H1 (cell line): ENCODE measurements at places on chromosomes 7 and 10. TPM values are rescaled to one million over a fixed set of nuclear protein-coding genes. Genes with fewer than 3 reads are reported as not detected.

DNA sequence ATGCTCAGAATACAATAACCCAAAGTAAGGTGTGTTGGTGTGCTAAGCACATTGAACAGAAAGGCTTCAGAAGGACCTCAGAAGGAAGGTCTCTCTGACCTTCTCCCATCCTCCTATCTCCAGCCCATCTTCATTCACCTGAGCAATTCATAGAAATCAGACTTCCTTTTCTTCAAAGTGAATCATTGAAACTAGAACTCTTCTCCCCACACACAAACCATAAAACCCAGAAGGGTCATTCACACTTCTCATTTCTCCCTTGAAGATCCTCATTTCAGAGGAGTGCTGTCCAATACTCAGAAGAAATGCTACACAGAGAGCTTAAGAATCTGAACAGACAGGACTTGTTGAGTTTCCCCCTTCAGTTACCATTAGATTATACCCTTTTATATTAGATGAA is 89.5 kb downstream of the VWDE start:
- H3K27ac ChIP-seq = no peak overlapping the region
- no peaks in the 10 kb centered on the region for H3K36me3 ChIP-seq

IFIT1B gene
- not detected in 2 replicates for total RNA-seq

DNA sequence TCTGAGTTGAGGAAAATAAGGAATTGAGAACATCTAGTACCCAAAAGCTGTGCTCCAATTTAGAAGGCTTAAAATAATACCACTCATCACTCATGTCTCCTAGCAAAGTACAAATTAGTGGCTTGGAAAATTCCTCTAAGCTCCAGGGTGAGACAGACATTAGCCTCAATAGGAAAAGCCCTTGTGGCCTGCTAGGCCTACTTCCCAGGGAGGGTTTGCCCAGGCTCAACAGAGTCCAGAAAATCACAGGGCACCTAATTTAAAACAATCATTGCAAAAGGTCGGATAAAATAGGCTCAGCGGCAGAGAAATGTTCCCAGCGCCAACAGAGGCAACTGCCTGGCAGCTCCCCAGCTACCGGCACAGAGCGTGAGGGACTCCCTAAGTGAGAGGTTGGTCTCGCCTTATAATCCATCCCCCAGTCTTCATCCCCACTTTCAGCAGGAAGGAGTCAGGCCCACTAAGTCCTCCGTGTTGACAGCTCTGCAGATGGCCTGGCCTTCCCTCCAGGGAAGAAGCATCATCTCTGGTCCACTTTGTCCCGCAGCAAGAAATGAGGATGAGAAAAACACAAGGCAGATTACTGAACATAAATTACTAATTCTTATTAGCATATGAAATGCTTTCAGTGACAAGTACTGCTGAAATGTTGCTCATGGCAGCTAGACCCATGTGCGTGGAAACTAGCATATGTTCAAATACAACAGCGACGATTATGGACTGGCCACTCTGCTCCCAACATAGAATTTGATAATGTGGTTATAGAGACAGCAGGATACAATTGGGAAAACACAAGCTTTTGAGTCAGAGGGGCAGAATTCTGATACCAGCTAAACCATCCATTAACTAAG is 1177.7 kb upstream of the AUTS2 start:
- H3K4me3 ChIP-seq = no peak overlapping the region
- no peaks in the 10 kb centered on the region for H3K4me1 ChIP-seq
- no peaks in the 10 kb centered on the region for H3K36me3 ChIP-seq
- H3K27me3 ChIP-seq = no peaks in the 10 kb centered on the region
- DNase-seq = no peak

DNA sequence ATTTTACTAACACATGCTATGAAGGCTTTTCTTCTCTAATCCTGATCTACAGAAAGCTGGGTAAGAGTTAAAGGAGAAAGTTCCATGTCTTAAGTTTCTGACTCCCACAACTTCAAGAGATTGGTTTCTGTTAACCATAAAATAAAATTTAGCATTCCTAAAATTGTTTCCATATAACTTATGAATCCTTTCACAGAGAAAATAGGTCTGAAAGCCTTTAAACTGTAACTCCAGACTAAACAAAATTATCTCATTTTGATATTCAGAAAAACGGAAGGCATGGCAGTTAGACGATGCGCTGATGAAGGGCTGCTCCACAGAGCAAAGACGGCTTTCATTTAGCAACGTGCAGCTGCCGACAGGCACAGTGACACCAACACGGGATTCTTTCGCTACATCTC is 133.3 kb downstream of the SLC25A13 start:
- DNase-seq = no peak
- no peak overlapping the region for H3K27ac ChIP-seq
- H3K4me3 ChIP-seq = no peak overlapping the region
- no peaks in the 10 kb centered on the region for H3K4me1 ChIP-seq
- H3K27me3 ChIP-seq = no peaks in the 10 kb centered on the region

- no peaks in the 10 kb centered on the region for H3K4me1 ChIP-seq
- no peak overlapping the region for H3K4me3 ChIP-seq
- peaks cover 15% of the 10 kb centered on the region; the same call in 1 of the 2 replicates for H3K36me3 ChIP-seq
- DNase-seq = no peak
- no peak overlapping the region for H3K27ac ChIP-seq
Measured at GRCh38 chr7:39693812-39694211, 70.4 kb downstream of the RALA start.

CCM2 gene
- total RNA-seq = 31.3 and 31.6 TPM in 2 replicates

- no peaks in the 10 kb centered on the region for H3K36me3 ChIP-seq
- no peaks in the 10 kb centered on the region; the same call in 1 of the 2 replicates for H3K27me3 ChIP-seq
- no peak for DNase-seq
- H3K4me3 ChIP-seq = no peak overlapping the region
- no peaks in the 10 kb centered on the region for H3K4me1 ChIP-seq
Measured at GRCh38 chr7:157615101-157615817, 278.5 kb downstream of the DNAJB6 start.

DNA sequence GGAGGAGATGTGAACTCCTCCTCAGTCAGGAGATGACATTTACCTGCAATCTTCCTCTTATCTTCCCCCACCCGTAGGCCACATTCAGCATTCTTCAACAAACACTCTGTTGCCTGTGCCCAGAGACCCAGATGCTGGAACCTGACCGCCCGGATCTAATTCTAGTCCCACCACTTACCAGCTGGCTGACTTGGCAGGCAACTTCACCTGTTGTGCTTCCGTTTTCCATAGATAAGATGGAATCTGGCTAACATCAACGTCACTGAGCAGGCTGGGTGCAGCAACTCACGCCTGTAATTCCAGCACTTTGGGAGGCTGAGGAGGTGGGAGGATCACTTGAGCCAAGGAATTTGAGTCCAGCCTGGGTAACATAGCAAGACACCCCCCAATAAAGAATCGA is 21.3 kb upstream of the FXYD4 start:
- no peak overlapping the region for H3K4me3 ChIP-seq
- no peak overlapping the region for H3K27ac ChIP-seq
- DNase-seq = no peak
- no peaks in the 10 kb centered on the region for H3K36me3 ChIP-seq
- H3K4me1 ChIP-seq = peaks cover 4% of the 10 kb centered on the region
- no peaks in the 10 kb centered on the region for H3K27me3 ChIP-seq

DNA sequence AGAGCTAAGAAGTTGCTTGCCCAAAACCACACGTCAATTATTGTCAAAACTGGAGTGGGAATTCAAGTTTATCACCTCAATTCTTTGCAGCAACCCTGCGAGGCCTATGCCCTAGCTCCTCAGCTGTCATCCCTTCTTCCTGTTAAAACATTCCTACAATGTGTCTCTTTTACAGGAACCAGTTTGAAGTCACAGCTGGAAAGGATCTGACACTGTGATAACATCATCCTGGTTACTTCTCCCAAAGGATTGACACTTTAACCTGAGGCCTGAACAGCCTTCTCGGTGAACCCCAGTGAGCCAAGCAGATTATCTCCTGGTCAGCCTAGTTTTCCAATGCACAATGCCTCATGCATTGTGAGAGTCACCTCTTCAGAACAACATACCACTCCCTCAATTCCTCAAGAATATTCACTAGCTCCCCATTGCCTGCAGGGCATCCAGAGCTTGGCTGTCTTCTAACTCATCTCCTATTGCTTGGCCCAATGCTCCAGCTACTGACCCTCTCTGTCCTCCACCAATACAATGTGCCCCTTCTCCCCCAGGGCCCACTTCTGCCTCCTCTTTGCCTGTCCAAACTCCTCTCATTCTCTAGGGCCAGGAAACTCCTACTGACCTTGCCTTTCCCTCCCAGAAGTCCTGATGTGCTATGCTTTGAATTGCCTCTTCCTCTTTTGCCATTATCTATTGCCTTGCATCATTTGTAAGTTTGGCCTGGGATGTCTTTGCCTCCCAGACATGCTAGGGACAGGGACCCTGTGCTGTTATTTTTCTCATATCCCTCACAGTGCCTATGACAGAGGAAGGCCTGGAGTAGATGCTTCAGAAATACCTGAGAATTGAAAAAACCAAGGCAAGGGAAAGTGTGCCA is 10.4 kb upstream of the DLG5 start:
- DNase-seq = no peak
- no peaks in the 10 kb centered on the region for H3K36me3 ChIP-seq
- H3K27me3 ChIP-seq = no peaks in the 10 kb centered on the region

DNA sequence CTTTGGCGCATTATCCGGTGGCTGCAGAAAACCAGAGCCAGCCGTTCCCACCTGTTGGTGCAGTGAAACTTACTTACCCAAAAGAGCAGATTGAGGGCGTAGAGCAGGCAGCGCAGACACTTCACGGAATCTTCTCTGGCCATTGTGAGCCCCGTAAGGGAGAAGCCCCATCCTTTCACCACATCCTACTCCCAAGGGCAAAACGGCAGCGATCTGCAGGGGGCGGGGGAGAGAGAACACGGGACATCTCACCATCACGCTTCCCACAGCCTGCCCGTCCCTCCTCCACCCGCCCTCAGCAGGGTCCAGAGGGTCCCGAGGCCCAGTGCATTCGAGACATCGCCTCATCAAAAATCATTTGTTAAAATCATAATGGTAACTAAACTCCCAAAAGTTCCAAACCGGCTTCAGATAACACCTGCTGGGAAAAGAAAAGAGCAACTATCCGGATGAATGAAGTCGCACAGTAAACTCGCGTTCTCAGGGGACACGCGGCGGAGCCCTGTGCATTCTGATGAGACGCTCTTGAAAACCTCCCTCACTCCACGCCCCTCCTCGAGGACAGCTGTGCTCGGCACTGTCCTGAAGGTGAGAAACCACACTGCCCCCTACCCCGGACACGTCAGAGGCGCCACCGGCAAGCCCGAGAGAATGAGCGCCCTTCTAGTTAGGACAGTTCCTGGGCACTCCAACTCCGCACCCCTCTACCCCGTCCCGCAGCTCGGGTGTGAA is 1.2 kb downstream of the TSPAN12 start:
- H3K27me3 ChIP-seq = no peaks in the 10 kb centered on the region
- peak; percentile 79 for DNase-seq
- H3K27ac ChIP-seq = no peak overlapping the region
- no peaks in the 10 kb centered on the region for H3K36me3 ChIP-seq
- peaks cover 5% of the 10 kb centered on the region; the same call in 1 of the 2 replicates for H3K4me1 ChIP-seq

DNA sequence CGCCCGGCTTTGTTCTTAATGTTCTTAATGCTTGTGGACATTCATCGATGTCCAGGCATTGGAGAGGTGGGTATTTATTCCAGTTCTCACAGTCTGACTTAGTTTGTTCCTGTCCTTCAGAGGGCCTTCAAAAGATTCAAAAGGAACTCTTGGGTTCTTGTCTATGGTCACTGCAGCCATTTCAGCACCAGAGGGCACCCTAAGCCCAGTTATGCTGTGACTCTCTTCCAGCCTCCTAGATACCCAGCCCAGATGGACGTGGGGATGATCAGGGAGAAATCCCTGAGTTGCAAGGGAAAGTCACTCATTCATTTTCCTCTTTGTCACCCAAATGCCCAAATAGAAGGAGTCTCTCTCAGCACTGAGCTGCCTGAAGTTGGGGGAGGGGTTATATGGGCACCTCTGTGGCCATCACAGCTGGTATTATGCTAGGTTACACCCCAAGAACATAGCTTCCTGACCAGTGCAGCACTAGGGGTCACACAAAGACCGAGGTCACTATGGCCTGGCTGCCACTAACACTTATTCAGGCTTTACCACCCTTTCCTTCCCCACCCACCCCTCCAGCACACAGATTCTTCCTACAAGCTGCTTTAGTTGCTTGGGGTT is 26.5 kb upstream of the CCDC126 start:
- no peak overlapping the region for H3K4me3 ChIP-seq
- H3K27me3 ChIP-seq = no peaks in the 10 kb centered on the region
- H3K36me3 ChIP-seq = no peaks in the 10 kb centered on the region
- no peak overlapping the region for H3K27ac ChIP-seq
- DNase-seq = peak; percentile 88

KCP gene
- 1.8 and 2.0 TPM in 2 replicates for total RNA-seq

DNA sequence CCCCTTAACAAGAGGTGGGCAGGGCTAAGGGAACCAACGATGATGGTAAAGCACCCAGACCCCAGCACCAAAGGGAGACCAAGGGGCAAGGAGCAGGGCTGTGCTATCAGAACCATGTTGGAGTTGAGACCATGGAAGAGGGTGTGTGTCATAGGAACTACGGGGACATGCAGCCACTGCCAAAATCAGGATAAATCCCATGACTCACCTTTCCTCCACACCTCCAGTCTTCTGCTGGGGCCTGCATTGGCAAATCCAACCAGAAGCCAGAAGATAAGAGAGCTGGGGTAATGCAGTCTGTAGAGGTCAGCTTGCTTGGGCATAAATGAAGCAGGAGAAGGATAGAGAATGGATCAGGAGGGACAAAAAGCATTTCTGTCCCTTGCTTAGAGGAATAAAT is 42.7 kb upstream of the SMARCD3 start:
- no peak for DNase-seq
- no peak overlapping the region for H3K27ac ChIP-seq
- H3K36me3 ChIP-seq = no peaks in the 10 kb centered on the region
